ENCODE measurements at places on chromosomes 2 and 18.

DNA sequence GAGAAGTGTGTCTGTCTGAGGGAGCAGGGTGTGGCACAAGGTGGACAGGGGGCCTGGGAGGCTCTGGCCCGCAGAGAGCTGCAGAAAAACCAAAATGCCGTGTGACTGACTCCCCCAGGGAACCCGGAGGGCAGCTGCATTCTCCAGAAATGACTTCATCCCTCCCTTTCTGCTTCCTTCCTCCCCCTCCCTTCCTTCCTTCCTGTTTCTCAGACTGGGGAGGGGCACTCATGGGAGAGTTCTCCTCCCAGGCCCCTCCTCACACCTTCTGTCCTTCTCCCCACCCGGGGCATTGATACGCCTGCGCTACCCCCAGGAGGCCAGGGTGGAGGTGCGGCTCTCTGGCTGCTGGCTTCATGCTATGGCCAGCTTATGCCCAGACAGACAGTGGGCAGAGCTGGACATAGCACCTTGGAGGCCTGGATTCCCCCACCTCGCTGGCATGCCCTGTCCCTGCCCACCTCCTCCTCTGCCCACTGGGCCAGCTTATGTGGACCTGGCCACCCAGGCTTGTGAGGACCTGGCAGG lies 8.2 kb upstream of the GPR17 start:
- peak; percentile 28 for DNase-seq

- no peak for DNase-seq
These were observed 1337.6 kb upstream of the SLC39A10 start for GRCh38 chr2:194319222-194319992.

- no peak for DNase-seq
These were observed 44.0 kb downstream of the ASAP2 start for GRCh38 chr2:9250498-9251153.

DNA sequence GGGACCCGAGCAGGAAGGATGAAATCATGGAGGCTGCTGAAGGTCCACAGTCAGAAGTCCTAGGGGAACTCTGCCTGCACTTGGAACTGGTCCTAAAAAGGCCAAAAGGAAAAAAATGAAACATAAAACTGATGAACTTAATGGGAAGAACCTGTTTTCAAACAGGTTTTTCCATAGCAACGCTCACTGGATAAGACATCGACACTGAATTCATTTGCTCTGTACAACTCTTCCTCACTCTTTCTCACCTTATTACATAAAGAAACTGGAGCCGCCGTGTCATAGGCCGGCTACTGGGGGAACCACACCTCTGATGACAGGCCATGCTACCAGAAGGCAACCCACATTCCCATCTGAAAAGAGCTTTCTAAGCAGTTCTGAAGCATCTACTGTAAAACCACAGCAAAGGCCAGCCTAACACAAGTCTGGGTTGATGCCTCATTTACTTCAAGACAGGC lies 83.6 kb downstream of the FARSB start:
- DNase-seq = no peak

- DNase-seq = no peak
These were observed 103.0 kb upstream of the STK17B start for GRCh38 chr2:196274387-196274809.

GRCh38 chr2:725468-725867 lies 48.3 kb upstream of the TMEM18 start:
- DNase-seq = no peak

DNA sequence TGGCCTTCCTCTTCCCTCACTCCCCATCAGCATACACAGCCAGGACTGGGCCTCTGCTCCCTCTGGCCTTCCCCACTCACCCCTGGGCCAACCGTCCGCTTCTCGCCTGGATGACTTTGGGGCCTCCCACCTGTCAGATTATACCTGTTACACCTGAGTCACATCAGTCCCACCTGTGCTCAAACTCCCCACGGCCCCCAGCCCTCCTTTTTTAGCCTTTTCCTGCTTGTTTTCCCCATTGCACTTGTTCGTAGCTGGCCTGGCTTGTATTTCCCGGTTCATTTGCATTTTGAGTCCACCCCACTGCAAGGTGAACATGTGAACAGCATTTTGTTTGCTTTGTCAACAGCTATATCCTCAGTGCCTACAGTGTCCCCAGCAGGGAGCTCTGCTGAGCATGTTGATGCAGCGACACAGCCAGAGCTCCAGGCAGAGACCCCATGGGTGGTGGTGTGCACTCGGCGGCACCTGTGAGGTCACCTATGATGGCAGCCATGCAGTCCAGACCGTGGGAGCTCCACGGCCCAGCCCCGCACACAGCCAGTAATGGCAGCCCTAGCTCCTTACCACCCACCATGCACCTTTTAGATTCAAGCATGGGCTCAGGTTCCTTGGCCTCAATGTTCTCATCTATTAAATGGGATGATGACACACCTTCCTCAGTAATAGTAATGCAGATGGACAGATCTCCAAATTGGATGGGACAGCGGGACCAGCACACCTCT lies 276.4 kb upstream of the HS6ST1 start:
- no peak for DNase-seq

GRCh38 chr2:30713698-30714097 lies 93.5 kb downstream of the CAPN13 start:
- DNase-seq = no peak

GRCh38 chr2:4973973-4974372 lies 718.2 kb upstream of the SOX11 start:
- DNase-seq = no peak

GRCh38 chr2:229314117-229314516 lies 43.0 kb upstream of the PID1 start:
- DNase-seq = no peak

- DNase-seq = peak; percentile 68
These were observed 68.9 kb upstream of the BOD1L2 start for GRCh38 chr18:57077786-57078552.

GRCh38 chr2:108958002-108958401 lies 31.0 kb downstream of the EDAR start:
- no peak for DNase-seq

DNA sequence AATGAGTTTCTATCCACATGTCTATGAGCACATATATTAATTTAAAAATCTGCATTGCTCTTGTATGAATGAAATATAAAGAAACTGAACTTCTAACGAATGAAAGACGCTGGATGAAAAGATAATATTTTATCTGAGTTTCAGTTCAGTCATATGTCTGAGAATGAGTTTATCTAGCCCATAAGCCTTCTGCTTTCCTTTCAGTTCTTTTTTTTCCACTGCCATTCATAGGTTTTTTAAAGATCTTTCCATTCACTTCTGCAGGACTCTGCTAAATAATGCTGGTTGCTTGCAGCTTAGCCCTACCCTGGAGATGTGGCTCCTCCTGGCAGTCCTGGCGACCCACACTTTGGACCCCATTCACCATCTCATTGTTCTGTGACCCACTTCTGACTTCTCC lies 109.0 kb downstream of the BCL2 start:
- DNase-seq = no peak

DNA sequence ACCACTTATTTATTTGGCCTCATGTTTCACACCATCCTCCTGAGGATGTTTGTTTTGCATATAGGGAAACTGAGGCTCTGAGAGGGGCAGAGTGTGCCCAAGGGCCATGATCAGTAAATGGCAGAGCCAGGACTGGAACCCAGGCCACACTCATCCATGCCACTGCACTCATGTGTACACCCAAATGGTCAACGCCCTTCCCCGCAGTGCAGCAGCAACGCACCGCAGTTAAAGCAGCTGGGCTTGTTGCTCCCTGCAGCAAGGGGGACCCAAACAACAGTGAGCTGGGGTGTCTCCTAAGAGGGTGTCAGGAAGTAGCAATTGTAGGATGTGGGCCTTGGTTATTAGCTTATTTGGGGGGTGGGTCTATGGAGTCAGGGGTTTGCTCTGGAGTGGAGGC lies 36.6 kb downstream of the ZAP70 start:
- no peak for DNase-seq

- no peak for DNase-seq
These were observed 139.6 kb upstream of the RAB12 start for GRCh38 chr18:8469544-8470130.

DNA sequence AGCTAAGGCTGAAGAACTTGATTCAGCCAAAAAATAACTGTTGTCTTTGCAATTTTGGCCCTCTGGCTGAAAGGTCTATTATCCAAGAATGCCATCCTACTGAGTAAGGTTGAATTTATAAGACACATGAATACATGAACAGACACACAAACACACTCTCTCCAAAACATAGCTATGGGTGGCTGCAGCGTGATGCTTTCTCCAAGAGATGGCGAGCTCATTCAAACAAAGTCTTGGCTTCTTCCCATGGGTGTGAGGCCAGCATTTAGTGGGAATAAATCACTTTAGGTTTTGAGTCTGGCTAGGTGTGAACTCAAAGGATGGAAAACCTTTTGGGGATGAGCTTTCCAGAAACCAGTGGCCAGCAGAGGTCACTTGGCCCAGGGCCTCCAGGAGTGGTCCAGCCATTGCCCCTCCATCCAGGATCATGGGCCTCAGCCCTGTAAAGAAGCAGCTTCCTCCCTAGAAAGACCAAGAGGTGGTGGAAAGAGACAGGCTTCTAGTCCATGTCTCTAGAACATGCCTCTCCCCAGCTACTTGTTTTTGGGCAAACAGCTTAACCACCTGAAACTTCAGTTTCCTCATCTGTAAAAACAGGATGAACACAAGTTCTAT lies 11.0 kb upstream of the OSR1 start:
- DNase-seq = no peak

GRCh38 chr2:28406276-28407096 lies 13.8 kb downstream of the FOSL2 start:
- no peak for DNase-seq

DNA sequence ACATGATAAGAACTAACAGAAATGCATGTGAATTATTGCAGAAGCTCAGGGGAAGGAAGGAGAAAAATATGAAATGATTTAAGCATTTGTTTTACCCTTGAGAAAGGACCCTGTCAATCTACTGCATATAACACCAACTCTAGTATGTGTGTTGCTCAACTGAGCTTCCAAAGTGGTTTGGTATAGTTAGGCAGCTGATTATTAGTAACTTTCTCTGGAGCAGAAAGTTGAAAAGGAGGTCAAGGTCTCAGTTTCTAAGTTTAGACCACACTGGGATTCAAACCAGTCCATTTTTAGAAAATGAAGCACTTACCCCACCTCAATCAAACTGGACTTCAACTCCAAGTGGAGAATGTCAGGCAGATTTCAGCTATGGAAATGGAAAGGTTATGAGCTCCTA lies 123.3 kb upstream of the CDC42EP3 start:
- DNase-seq = no peak

GRCh38 chr2:189192766-189193165 lies 13.2 kb upstream of the COL5A2 start:
- no peak for DNase-seq

DNA sequence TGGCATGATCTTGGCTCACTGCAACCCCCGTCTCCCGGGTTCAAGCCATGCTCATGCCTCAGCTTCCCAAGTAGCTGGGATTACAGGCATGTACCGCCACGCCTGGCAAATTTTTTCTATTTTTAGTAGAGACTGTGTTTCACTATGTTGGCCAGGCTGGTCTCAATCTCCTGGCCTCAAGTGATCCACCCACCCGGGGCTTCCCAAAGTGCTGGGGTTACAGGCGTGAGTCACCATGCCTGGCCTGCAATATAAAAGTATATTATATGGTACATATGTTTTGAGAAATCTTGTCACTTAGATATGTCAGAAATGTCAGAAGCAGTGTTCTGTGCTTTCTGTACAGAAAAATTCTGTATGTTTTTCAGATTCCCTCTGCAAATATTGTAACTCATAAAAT lies 19.2 kb upstream of the XPO1 start:
- no peak for DNase-seq

GRCh38 chr2:9403924-9404323 lies 19.4 kb downstream of the ITGB1BP1 start:
- DNase-seq = no peak

DNA sequence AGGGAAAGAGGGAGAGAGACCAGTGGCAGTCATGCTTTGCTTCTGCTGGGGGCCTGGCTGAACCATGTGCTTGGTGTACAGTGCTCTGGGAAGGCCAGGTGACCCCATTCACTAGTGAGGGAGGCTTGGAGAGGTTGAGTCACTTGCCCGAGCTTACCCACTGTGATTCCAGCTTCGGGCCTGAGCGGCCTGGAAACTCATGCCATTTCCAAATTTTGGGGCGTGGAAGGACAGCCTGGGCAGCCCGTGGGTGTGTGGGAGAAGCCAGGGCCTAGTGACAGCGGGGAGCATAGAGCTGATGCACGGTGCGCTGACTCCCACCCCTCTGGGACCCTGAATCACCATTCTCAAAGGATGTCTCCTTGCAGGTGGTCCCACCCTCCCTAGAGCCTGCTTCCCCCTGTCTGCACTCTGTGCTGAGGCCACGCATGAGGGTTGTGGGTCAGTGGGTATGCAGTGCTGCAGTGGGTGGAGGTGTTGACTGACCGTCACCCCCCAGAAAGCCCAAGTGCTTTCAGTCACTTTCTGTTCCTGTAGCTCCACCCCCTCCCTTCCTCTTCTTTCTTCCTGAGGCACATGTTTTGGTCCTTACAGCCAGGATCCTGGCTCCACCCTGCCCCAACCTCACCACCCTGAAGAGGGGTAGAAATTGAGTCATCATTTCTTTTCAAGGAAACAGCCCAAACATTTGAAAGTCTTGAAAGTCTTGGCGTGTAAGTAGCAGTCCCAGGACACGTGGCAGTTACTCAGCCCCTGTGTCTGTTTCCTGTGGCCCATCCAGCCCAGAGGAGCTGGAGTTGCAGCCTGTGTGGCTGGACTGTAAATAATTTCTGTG lies 69.3 kb upstream of the MCFD2 start:
- DNase-seq = peak; percentile 79

GRCh38 chr2:239278941-239279365 lies 121.9 kb downstream of the HDAC4 start:
- DNase-seq = no peak

DNA sequence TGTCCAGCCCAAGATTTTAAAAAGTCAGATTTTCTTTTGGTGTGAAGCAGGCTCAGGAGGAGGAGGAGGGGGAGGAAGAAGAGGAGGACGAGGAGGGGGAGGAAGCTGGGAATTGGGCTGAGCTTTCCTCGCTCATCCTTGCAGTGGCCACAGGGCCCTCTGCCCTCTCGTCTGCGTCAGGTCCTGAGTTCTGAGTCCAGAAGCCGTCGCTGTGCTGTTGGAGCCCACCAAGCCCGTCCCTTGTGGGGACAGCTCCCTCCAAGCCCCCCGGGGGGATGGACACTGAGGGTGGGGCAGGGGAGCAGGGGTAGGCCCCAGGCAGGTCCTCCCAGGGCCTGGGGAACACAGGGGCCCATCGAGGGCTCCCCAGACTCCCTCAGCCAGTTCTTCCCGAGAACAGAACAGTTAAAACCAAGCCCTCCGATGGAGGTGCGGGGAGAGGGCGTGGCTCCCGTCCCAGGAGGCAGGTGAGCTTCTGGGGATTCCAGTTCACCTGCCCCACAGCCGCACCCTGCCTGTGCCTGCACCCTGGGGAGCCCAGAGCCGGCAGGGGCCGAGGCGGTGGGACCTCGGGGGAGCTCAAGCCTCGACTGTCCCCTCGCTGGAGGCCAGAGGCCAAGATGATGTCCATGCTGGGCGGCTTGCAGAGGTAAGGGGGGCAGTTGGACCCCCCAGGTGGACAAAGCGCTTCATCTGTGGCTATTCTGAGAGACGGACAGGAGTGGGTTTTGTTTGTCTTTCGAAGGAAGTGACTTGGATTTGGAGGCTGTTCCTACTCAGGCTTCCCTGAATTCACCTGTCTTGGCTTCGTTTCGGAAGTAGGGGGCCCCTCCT lies at the start of gene GAL3ST2:
Gene GAL3ST2 (plus strand): TSS at position 487 of the 834 bp plus-strand sequence. CDS start 134 bp downstream, at position 621.
- no peak for DNase-seq

GRCh38 chr2:58878778-58879177 lies 637.7 kb upstream of the FANCL start:
- no peak for DNase-seq
